ENCODE measurements at places on chromosomes 5 and 9.

DNA sequence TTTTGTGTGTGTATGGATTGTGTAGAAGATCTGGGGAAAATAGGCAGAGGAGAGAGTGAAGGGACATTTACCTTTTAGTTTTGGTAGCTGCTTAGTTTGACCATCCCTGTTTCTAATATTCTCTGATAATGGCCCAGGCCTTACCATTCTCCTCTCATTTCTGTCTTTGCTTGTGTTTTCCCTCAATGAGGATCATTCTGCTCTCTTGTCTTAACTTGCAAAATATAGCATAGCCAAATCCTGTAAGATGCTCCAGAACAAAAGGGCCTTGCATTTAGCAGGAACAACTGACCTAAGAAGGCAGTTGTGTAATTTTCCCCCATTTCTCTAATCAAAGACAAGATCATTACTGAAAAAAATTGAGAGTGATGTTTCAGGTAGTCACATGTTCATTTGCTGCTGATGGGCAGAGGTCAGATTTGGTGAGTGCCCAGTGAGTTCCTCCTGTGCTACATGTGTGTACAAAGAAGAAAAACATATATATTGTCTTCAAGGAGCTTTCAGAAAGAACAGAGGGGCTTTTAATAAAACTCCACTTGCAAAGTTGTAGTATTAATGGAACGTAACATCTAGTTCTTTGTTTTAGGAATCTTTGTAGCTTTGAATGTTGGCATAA, 139.5 kb downstream of the KDM4C start:
- no peak for DNase-seq

GRCh38 chr5:140595538-140596300, 31.1 kb downstream of the SLC35A4 start:
- no peak for DNase-seq

- no peak for DNase-seq
Measured at GRCh38 chr9:127543221-127543620, 68.9 kb upstream of the STXBP1 start.

DNA sequence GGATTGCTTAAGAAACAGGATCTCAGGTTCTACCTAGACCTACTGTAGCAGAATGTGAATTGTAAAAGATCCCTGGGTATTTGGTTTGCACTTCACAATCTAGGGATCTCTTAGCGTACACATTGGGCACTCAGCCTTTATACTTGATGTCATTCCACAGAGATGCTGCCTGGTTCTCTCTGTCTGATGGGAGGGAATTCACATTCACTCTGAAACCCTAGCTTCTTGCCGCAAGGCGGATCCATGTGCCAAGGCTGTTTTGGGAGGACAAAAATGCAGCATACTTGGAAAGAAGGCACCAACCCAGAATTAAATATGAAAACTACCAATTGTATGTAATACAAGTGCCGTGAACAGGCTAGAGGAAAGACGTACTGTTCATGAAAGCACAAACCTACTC, 323.0 kb downstream of the EBF1 start:
- DNase-seq, result no peak

- DNase-seq, result no peak
Measured at GRCh38 chr5:126936775-126937418, 93.5 kb downstream of the MARCHF3 start.

GRCh38 chr5:54471398-54471797, 15.9 kb downstream of the HSPB3 start:
- DNase-seq, result no peak

- peak; percentile 9 for DNase-seq
Measured at GRCh38 chr5:107389130-107389774, 281.5 kb downstream of the EFNA5 start.

GRCh38 chr9:5577225-5577624, 51.7 kb upstream of the RIC1 start:
- DNase-seq, result no peak

GRCh38 chr9:116705531-116705930, 18.4 kb downstream of the TRIM32 start:
- no peak for DNase-seq

DNA sequence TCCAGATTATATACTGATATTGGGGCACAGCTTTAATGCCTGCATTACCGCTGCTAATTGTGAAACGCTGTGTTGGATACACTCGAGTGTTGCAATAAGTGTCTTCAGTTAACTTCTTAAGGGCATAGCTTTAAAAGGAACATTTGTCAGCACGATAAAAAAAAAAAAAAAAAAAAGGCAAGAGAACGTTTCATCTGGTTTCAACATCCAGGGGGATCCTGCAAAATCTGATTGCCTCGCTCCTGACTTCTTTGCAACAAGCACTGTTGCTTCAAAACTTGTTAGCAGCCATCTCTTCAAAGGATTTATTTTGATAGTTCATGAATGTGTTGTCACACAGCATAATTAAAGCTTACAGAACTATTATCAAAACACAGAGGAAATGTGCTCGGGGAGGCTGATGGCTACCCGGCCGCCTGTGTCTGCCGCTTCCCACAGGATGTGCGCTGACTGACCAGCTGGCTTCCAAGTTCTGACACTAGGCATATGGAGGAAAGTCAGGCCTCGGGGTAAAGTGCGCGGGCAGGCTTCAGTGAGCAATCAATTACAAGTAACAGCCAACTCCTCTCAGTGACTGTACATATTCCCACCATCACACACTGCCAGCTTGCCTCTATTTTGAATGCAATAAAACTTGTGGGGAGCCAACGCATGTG, 77.7 kb downstream of the EBF1 start:
- DNase-seq, result no peak

DNA sequence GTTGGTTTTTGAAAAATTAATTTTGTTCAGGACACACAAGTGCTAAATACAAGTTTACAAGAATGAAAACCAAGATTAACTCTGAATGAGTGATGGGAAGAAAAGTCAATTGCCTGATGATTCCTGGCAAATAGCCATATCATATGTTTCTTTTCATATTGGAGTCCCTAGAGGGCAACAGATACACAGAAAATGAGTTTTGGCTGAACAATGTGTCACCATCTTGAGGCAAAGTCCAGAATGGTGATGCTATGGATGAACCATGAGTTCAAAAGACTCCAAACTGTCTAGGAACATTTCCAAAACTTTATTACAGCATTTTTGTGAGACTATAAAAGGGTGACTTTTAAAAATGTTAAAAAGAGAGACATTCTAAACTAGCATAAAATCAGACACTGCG, 382.9 kb downstream of the TMEM161B start:
- DNase-seq, result no peak

DNA sequence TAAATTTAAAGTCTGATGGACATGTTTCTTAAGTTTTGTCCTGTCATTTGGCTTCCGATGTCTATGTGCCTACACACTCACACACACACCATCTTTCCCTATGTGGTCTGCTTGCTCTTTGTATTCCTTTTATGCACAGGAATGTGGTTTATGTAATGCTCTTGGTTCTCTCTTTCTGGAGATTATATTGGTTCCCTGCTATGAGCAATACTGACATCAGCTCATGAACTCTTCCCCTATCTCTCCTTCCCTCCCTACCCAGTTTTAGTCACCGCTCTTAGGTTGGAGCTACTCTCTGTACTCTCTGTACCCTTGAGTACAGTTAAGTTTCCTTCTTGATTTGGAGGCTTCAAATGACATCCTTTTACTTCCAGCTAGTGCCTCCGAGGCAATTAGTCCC, 77.9 kb upstream of the MVB12B start:
- no peak for DNase-seq

DNA sequence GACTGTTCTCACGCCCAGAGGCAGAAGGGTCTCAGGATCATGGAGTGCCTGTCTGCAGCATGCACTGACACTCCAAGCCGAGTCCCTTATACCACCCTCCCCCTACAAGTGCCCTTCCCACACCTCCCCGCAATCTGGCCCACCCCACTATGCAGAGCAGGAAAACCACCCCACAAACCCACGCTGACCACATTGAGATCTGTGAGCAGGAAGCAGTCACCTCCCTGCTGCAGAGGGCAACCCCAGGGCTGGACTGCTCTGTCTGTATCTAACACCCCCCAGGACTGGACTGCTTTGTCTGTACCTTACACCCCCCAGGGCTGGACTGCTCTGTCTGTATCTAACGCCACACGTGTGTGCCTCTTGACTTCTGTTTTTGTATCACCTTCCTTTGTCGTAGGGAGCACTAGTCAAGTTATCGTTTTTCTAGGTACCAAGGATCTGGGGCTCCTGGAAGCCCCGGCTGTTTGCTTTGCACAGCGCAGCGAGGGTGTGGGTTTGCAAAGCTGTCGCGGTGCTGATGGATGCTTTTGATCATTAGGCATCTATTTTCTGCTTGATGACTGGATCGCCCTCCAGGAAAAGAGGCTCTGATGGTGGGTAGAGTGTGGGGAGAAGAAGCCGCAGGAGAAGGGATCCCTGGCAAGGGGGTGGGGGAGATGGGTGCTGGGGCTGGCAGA, 21.5 kb downstream of the OLFM1 start:
- no peak for DNase-seq

DNA sequence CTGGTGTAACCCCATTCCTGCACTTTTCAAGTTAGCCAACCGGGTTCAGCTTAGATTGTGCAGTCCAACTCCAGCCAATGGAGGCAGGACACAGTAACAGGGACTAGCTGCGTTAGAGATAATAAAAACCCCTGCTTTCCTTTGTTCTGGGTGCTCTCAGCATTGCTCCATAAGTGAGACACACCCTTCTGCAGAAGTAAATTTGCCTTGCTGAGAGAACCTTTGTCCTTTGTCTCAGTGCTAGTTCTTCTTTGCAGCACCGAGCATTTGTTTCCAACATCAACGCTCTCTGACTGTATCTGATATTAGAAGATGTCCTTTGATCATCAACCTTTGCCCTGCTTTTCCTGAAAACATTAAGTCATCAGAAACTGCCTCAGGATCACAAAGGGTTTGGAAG, 169.5 kb upstream of the OR13F1 start:
- no peak for DNase-seq

DNA sequence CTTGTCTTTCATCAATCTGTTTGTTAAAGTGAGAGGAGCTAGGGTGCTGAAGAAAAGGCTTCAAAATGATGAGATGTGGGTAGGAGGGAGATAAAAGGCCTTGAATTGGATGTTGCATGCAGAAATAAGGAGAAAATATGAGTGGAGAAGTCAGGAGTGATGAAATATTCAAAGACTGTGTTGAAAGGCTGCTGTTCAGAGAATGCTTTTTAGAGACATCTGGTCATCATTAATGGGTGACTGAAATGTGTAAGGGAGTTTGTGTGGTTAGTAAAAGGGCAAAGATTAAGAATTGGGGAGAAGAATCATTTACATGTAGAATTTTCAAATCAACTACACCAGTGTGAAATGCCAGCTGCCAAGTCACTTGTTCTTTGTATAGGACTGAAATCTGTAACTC, 383.9 kb downstream of the MAT2B start:
- DNase-seq, result no peak

GRCh38 chr9:96551403-96551802, 68.2 kb downstream of the CDC14B start:
- no peak for DNase-seq

GRCh38 chr5:128408622-128409021, 129.4 kb downstream of the FBN2 start:
- DNase-seq, result no peak

DNA sequence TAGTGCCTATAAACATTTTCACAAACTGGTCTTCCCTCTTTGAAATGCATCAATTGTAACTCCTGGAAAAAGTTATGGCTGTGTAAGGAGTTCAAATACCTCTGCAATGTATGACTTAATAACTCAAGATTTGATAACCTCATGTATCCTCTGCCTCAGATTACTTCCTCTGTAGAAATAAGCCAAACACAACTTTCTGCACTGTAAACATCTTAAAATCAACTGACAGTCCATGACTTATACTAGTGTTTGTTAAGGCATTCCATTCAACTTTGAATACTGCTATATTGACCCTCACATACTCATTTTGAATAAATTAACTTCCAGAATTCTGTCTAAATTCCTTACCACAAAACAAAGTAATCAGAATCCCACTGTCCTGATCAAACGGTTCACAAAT, 256.2 kb upstream of the POU5F2 start:
- no peak for DNase-seq

DNA sequence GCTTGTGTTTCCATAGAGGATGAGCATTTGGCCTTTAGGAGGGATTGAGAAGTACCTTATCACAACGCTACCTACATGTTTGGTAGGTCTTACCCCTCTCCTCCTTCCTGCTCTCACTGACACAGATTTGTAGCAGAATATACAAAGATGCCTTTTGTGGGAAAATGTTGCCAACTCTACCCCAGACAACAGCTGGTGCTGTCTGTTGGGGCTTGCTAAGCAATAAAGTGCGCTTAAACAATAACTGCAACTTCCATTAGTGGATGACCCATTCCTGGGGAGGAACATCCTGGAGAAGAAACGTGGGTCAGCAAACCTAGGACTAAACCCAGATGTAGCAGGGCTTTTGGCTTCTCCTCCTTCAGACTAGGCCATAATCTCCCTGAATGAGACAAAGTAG, 174.3 kb downstream of the EFNA5 start:
- DNase-seq, result no peak

GRCh38 chr5:107558823-107559375, 111.8 kb downstream of the EFNA5 start:
- no peak for DNase-seq

GRCh38 chr9:130010151-130010988, 32.6 kb downstream of the FNBP1 start:
- DNase-seq, result peak; percentile 77

DNA sequence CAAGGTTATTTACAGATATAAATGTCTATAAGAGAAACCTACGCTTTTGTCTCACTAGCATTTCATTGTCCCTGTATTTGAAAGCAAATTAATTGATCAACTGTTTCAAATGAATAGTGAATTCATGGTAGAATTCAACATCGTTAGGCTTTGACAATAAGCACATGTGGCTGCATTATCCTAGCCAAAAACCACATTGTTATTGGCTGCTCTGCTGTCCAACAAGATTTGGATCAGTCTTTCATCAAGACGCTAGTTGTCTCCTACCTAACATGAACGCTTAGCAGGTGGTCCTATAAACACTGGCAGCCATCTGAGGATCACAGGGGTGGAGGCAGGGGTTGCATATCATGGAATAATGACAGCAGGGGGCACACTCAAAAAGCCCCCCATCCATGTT, 455.0 kb downstream of the CTNND2 start:
- DNase-seq, result no peak

GRCh38 chr5:56746553-56747339, 68.6 kb upstream of the MAP3K1 start:
- no peak for DNase-seq

- DNase-seq, result no peak
Measured at GRCh38 chr9:127642082-127642740, 30.1 kb downstream of the STXBP1 start.

DNA sequence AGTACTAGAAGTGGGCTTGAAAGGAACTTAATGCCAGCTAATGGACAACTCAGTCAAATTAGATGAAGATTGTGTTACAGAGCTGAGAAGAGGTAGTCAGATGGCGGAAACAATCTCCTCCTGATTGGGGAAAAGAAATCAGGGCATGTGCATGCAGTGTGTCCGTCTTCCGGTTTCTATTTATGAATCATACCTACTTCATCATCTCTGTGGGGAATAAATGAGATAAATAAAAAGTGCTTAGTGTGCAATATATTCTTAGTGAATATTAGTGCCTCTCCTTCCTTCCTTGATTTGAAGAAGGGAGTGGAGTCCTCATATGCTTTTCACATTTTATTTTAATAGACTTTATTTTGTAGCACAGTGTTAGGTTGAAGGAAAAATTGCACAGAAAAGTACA, 108.7 kb upstream of the NFIL3 start:
- no peak for DNase-seq
